ENCODE measurements at places on chromosomes 2 and 18.

DNA sequence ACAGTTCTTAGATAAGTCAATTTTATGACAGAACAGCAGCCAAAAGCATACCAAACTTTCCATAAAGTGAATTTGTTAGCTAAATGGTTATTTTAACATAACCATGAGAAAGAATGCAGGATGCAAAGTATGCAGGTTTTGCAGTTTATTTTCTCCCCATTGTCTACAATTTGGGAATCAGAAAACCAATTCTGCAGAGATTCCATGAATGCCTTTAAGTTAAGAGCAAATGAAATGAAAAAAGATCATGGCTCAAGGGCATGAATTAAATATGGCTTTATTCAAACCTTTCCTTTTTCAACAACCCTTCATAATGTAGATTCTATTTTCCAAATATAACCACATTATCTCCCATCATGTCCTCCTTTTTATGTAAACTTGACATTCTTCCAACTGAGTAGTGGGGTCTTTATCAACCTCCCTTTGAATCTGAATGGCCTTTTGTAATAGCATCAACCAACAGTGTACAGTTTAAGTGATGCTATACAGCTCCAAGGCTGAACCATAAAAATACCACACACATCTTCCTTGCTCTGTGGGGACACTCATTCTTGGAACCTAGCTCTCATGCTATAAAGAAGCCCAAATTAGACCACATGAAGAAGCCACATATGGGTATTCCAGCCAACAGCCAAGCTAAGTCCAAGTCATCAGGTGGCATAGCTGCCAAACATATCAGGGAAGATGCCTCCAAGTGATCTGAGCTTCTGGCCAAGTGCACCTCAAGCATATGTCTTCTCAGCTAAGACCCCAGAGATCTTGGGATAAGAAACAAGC lies 49.8 kb downstream of the PIAS2 start:
- no peak for DNase-seq

DNA sequence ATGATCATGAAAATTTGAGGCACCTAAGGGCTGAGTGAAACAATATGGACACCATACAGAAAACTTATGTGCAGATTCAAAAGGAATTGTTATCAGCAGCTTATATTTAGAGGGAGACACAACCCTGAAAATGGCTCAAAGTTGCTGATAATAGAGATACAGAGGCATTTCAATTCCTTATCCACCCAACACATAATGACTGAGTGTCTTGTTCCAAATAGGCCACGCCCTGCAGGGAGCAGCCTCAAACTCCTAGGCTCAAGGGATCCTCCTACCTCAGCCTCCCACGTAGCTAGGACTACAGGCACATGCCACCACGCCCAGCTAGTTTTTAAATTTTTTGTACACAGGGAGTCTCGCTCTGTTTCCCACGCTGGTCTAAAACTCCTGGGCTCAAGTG lies 79.0 kb downstream of the LBH start:
- DNase-seq: no peak

- DNase-seq: no peak
Observed at GRCh38 chr2:74447230-74447999, 5.7 kb upstream of the RTKN start.

GRCh38 chr2:147223119-147223518 lies 621.7 kb upstream of the ACVR2A start:
- DNase-seq: no peak

DNA sequence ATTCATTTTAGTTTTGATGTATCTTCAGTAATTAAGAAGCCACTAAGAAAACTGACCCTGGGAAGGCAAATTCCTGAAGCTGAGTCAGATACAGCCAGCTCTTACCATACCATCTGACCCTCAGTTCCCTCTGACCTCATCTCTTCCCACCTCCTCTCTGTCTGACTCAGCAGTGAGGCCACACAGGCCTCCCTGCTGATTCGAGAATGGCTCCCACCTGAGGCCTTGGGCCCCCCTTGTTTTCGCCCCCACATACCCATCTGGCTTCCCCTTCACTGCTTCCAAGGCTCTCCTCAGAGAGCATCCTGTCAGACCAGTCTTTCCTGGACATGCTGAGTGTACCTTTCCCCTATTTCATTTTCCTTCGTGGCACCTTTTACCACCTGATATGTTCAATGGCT lies 71.0 kb upstream of the CYP1B1 start:
- DNase-seq: no peak

GRCh38 chr2:36698993-36699392 lies 2.5 kb downstream of the VIT start:
- DNase-seq: no peak

GRCh38 chr2:239800785-239801386 lies 224.3 kb downstream of the NDUFA10 start:
- no peak for DNase-seq

DNA sequence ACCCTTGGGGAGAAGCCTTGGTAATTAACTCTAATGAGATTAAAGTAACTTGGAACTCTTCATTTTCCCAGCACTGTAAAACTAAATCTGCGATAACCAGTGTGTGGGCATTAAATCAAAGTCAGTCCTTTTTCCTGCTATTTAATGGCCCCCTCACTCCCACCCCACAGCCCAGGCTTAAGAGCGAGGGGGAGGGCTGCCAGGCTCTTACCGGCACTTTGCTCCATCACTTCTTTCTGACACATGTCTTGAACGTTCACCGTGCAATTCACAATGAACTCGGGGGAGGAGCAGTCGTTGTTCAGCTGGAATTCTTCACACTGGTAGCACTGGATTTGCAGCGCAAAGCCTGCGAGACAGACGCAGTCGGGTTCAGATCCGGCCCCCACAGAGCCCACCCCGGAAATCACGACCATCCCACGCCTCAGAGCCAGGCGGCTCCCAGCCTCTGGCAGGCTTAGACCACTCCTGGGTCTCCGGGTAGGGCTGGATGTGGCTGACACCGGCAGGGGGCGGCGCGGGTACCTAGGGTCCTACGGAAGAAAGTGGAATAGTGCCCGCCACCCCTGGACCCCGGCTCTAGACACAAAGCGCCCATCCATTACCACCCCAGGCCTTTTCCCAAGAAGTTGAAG lies 1.7 kb downstream of the LYPD1 start:
- no peak for DNase-seq

DNA sequence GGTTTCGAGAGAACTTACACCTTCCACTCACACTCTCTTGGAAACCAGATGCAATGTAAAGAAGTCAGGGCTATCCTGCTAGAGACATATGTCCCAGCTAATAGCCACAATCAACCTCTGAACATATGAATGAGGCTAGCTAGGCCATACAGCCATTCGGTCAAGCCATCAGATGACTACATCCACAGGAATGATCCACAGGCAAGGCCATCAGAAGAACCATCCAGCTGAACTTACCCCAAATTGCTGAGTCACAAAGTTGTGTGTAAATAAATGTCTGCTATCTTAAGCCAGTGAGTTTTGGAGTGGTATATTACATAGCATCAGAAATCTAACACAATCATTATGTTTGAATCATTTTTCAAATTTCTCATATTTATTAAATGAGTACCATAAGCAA lies 5.2 kb upstream of the SPAST start:
- no peak for DNase-seq

DNA sequence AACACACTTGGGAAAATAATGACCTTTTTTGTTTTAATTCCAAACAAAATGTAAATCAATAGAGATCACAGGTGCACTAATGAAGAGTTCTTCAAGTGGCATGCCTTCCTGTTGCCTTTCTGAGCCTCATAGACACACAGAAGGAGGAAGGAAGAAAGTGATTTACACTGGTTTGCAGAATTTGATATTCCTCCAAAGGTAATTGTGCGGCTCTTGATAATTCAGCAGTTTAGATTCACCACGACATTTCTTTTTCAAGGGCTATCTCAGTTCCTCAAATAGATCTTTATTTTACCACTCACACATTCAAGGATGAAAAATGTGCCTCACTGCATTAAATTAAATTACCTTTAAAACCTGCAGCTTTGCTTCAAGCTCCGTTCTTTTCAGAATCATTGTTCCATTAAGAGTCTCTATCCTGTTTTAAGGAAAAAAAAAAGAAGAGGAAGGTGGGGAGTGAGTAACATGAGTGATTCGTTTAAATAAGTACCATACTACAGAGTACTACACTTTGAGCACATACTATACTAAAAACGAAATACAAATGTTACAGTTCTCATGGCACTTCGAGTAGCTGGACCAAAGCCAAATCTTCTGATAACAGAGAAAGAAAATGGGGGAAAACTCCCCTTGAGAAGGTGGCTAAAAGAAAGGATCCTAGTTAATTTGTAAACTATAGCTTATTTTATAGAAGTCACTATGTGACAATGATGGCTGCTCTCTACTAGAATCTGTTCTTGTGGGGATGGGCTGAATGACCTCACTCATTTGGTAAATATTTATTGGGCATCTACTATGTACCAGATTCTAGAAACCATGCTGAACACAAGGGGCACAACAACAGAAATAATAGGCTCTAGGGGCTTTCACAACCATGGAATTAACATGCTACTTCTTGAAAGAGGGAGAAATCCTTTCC lies 16.6 kb downstream of the CYTIP start:
- DNase-seq: no peak

DNA sequence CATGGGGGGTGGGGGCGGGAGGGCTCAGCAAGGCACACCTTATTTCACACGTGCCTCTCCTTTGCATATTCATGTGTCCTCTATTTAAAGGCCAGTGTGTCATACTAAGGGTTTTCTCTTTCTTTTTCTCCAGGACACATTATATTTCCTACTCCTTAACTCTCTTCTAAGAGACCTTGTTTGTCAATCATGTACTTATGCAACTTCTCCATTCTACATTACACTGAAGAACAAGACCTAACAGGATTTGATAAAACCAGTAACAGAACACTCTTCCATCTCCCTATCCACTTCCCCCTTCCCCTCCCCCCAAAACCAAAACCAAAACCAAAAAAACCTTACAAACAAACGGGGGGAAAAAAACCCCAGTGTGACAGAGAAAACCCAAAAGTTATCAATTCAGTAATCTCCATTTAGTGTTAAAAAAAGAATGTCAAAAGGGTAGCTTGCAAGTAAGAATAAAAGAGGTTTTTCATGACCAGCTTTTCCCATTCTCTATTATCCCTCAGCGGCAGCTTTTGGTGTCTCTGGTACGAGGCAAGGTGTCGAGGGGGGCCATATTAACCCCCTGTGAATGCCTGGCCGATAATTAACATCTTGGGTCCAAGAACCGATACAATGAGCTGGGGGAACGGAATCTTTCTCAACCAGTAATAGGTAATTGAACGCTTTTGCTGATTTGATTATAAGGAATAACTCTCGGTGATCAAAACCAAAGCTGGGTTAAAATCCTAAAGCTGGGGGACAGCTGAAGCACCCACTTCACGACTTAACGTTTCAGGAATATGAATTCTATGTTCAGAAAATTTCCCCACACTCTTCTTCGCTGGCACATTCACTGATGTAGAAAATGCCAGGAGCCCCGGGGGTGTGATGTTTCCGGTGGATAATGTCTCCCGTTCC lies 191.0 kb upstream of the TCF4 start:
- DNase-seq: no peak

DNA sequence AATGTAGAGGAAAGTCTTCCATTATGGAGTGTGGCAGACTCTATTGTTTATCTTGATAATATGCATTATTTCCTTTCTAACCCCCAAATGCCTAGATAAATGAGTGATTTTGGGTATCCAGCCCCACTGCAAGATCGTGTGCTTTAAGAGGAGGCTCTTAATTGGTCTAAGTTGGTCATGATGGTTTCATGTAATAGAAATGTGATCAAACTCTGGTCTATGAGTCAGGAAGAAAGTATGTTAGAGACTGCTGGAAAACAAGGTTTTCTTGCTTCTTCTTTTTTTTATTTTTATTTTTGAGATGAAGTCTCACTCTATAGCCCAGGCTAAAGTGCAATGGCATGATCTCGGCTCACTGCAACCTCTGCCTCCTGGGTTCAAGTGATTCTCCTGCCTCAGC lies 344.5 kb upstream of the TNP1 start:
- no peak for DNase-seq

DNA sequence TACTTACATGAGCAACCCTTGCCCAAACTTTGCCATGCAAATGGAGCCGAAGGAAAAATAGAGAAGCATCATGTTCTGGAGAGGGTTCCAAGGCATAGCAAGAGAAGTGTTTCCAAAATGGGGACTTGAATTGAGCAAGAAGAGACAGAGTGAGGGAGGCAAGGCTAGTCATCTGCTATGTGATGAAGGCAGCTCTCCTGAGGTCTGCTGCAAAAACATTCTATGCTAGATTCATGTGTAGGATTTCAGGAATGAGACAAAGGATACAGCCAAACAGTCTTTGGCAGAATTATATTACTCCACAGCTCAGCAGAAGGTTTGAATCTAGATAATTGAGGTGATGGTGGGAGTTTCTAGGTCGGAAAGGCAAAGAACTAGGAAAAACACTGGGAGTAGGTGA lies 24.1 kb upstream of the MRPL19 start:
- no peak for DNase-seq

- no peak for DNase-seq
Observed at GRCh38 chr2:193743089-193743488, 1548.4 kb upstream of the TMEFF2 start.

DNA sequence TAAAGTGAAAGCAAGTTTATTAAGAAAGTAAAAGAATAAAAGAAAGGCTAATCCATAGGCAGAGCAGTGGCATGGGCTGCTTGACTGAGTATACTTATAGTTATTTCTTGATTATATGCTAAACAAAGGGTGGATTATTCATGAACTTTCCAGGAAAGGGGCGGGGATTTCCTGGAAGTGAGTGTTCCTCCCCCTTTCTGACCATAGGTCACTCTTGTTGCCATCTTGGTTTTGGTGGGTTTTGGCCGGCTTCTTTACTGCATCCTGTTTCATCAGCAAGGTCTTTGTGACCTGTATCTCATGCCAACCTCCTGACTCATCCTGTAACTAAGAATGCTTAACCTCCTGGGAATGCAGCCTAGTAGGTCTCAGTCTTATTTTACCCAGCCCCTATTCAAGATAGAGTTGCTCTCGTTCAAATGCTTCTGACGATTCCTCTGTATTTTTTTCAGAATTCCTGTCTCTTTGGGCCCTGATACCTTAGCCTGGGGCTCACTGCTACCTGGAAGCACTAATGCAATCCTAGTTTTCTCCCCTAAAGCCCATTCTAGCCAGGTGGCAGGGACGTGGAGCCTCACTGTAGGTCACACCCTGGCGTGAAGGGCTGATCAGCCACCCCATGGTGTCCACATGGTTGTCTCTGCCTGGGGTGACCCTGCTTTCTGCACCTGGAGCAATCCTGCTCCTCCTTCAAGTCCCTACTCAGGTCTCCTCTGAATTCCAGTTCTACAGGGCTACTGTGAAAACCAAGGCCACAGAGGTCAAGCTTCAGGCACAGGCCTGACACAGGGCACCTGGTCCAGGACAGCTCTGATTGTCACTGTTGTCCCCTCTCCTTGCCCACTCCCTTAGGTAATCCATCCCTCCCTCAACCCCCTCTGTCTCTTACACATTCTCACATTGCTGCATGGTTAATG lies 6.0 kb upstream of the SLC35F6 start:
- no peak for DNase-seq

DNA sequence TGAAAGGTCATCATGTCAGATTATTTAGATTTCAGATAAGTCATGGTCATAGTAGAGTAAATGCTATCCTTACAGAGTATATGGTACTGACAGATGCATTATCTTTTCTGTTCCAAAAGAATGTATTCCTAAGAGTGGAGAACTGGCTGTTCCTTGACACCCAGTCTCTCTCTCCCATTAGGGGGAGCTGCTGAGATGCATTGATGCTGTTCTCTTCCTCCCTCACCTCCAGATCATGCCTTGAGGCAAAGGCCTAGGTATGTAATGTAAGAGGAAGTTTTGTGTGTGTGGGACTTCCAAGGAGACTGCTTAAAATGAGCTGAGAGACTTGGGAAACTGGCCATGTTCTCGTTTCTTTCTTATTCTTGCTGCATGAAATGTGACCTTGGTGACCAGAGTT lies 979.5 kb upstream of the CELF4 start:
- peak; percentile 37 for DNase-seq

GRCh38 chr2:188884046-188884445 lies 90.1 kb upstream of the COL3A1 start:
- DNase-seq: no peak

Measured in CD4-positive, alpha-beta T cell treated with Interleukin-17A for 4 hours (primary cell).